ENCODE measurements at places on chromosomes 2 and 18.

GRCh38 chr18:77876319-77876865 is 626.7 kb downstream of the GALR1 start:
- no peak for DNase-seq

- DNase-seq, result no peak
Observed at GRCh38 chr2:108106731-108107130, 120.4 kb downstream of the SLC5A7 start.

DNA sequence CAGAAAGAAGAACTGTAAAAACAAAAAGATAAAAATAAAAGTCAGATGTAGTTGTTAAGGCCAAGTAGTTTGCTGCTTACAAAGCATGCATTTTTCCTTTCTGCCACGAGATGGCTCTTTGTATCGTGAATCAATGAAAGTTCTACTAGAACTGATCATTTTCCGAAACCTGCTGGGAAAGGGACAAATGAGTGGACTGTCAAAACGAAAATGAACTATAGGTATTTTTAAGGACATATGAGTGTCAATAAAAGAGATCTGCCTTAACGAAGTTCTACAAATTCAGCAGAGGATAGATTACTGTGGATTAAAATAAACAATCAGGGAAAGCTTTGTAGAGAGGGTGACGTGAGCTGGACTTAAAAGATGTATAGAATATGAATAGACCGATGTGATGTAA is 15.0 kb upstream of the ELOA2 start:
- DNase-seq, result peak; percentile 80

- DNase-seq, result no peak
Observed at GRCh38 chr2:5736886-5737285, 44.7 kb downstream of the SOX11 start.

DNA sequence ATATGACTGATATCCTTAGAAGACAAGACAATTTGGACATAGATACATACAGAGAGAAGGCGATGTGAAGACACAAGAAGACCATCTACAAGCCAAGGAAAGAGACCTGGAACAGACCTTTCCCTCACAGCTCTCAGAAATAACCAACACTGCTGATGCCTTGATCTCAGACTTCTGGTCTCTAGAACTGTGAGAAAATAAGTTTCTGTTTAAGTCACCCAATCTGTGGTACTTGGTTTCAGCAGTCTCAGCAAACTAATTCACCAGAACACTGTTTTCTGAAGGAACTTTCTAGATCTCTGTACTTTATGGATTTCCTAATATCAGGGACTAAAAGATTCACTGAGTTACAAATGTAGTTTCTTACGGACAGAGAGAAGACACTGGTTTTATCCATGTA is 58.8 kb downstream of the NAB1 start:
- no peak for DNase-seq

- peak; percentile 91 for DNase-seq
Observed at GRCh38 chr2:30208453-30208852, 22.9 kb upstream of the LBH start.

DNA sequence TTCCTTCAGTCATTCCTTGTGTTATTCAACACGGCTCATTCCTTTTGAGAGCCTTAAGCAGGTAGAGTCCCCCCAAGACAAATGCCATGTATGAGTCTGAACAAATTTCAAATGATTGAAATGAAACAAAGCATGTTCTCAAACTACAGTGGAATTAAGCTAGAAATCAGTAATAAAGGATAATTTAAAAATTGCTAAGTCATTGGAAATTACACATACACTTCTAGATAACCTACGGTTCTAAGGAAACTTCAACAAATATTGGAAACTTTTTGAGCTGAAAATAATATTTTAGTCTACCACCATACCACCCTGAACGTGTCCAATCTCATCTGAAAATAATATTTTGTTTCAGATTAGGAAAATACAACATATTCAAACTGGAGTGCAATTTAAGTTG is 71.8 kb upstream of the UGP2 start:
- no peak for DNase-seq

All from choroid plexus epithelial cell (primary cell).